Adipocyte (in vitro differentiated cells): ENCODE measurements at places on chromosomes 5 and 9.

DNA sequence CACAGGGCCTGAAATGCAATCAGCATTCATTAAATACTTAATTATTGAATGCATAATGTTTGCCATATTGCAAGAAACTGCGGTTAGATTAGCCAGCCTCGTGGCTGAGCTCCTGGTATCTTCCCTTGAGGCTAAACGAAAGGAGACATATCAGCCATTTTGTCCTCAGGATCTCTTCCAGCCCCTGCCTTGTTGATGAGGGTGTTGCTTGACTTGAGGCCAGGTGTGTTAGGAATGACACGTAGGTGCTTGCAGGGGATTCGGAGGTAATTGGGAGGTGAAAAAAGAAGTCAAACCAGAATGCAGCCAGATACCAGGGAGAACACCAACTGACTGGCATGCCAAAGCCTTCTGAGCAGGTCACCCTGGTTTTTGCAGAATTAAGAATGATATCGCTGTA is 12.5 kb downstream of the SH3RF2 start:
- no peak for DNase-seq

DNA sequence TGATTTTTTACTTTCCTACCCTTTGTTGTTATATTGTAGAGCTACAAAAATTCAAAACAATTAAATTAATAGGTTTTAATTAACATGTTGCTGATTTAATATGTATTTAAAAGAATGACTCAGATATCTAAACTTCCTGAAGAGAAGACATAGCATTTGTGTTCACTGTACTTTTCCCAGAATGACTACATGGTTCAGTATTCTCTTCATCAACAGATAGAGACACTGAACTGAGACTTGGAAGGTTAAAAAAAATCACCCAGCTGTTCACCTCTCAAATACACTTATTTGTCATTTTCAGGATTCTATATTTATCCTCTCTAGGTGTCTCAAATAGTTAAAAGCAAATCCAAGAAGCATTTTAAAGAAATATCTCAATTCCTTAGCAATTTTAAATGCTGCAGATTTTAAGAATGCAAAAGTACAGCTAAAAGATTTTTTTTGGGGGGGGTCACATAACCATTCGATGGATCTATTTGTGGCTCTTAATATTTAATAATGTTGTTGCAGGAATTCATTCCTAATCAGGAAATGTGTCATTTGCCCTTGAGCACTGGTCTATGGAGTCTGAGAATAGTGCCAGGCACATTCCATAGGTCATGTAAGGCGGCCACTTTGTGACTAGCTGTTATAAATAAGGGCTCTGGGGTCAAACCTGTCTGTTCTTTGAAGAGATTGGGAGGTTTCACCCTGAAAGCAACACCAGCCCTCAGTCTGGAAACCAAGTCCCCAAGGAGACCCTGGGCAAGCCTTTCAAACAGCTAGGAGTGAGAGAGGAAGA is 463.1 kb downstream of the NR2F1-AS1 start:
- DNase-seq = peak; percentile 22

GRCh38 chr5:133222979-133223378 is 171.2 kb downstream of the HSPA4 start:
- DNase-seq = no peak

DNA sequence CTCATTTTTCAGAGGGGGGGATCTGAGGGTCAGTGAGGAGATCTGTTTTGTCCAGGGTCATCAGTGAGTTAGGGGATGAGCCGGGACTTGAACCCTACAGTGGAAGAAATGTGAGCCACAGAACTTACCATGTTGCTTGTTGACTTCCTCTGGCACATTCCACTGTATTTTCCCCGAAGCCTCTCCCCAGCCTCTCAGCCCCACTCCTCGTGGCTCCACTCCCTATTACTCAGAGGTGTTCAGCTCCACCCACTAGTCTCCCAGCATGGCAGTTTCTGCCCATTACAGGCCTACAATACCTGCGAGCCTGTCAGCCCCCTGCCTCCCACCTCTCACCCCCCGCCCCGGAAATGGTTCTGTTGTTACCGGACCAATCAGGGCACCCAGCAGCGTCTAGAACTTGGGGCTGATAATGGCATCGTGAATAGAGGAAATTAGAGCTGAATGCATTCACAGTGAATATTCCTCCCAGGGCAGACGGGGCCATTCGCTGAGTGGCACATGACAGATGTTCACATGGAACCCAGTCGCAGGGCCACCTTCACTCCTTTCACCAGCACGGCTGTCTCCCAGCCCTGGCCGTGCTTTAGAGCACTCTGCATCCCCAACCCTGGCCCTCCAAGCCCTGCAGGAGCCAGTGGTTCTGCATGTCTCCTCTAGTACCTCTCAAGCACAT is 81.6 kb downstream of the KCNIP1 start:
- no peak for DNase-seq

DNA sequence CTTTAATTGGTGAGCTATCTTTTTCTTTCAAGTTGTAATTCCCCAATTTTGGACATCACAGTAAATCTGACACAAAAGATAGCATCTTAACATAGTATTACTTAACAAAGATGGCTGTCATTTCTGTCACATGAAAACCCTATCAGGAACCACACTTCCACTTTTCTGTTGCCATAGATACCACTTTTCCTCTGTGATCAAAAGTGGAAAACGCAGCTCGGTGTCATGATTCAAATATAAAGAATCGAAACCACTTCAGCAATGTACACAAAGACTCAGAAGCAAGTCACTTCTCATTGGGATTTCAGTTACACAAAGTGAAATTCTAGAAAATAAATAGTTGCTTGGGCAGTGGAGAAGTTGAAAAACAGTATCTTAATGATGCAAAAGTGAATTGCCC is 524.9 kb upstream of the ITGA1 start:
- no peak for DNase-seq

DNA sequence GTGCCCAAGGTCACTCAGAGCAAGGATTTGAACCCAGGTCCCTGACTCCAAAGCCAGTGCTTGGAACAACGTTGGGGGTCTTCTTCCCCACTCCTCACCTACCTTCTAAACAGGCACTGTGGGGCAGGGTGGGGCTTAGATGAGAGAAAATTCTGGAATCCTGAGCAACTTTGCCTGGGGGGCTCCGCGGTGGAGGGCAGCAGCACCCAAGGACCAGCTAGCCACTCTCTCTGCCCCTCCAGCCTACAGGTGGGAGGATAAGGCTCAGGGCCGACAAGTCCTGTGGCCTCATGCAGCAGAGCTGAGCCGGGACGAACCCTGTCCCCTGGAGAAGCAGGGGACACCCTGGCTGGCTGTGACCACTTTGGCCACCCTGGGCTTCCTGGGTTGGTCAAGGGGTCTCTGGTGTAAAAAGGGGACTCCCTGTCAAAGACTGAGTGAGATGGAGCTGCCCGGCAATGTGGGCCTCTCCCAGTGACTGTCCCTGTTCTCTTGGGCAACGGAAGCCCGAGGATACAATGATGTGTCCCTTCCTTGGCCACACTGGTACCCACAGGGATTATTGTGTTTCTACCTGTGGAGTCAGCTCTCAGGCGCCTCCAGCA is 26.5 kb downstream of the CEL start:
- DNase-seq = no peak

GRCh38 chr9:127232833-127233549 is 31.6 kb upstream of the GARNL3 start:
- DNase-seq = no peak

DNA sequence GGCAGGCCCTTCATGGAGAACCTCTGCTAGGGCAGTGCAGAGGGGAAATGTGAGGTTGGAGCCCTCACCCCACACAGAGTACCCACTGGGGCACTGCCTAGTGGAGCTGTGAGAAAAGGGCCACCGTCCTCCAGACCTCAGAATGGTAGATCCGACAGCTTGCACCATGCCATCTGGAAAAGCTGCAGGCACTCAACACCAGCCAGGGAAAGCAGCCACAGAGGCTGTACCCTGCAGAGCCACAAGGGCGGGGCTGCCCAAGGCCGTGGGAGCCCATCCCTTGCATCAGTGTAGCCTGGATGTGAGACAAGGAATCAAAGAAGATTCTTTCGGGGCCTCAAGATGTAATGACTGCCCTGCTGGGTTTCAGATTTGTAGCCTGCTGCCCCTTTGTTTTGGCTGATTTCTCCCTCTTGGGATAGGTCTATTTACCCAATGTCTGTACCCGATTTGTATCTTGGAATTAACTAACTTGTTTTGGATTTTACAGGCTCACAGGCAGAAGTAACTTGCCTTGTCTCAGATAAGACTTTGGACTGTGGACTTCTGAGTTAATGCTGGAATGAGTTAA is 16.6 kb upstream of the ZDHHC11 start:
- no peak for DNase-seq
